Activated T-helper 17 cell treated with anti-CD3 and anti-CD28 coated beads, Interleukin-2, amount 50 U/mL, for 72 hours (primary cell): ENCODE measurements at places on chromosomes 1 and 21. TPM values are rescaled to one million over a fixed set of nuclear protein-coding genes. Genes with fewer than 3 reads are reported as not detected.

The LCE3E gene
- not detected for total RNA-seq

DNA sequence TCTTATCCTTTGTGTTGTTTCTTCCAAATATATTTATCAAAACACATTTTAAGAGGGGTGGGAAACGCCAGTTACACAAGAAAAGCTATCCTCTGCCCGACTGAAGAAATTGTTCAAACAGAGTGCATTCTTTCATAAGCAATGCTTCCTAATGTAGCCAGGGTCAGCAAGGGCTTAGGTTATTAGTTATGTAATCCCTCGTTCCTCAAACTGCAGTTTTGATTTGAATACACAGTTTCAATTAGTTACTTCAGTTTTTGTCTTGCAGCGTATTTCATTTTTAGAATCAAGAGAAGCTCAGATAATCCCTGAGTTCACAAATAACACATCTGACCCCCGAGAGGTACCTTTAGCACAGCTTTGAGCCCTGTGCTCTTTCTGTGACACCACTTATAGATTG, 141.7 kb upstream of the NRIP1 start:
- ATAC-seq: no peak

DNA sequence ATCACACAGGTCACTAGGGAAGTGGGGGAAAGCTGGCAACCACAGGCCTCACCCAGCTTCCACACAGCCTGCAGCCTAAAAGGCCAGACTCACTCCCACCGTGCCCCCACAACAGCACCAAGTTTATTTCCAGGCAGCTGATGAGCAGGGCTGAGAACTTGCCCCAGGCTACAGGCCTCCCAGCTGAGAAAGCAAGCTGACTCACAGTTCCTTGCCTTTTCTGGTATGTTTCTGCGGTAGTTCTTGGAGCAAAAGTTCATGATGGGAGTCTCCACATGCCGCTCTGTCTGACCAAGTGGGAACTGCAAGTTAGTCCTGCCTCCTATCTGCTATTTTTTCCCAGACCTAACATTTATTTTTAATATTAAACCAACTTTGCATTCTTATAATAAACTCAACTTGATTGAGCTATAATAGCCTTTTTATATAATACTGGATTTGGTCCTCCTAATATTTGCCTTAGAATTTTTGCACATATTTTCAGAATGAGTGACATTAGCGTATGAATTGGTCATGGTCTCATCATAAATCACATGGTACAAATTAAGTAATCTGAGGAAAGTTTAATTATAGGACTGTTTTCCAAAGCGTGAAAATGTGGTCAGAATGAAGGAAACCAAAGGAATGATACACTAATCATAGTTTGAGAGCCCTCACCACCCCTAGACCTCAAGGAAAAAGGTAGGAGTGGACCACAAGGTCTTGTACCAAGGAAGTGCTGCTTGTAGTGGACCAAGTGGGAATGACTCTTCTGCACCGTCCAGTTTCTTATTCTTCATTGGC, 30.7 kb downstream of the RPAP2 start:
- ATAC-seq: no peak

The LMOD1 gene
- total RNA-seq: not detected

DNA sequence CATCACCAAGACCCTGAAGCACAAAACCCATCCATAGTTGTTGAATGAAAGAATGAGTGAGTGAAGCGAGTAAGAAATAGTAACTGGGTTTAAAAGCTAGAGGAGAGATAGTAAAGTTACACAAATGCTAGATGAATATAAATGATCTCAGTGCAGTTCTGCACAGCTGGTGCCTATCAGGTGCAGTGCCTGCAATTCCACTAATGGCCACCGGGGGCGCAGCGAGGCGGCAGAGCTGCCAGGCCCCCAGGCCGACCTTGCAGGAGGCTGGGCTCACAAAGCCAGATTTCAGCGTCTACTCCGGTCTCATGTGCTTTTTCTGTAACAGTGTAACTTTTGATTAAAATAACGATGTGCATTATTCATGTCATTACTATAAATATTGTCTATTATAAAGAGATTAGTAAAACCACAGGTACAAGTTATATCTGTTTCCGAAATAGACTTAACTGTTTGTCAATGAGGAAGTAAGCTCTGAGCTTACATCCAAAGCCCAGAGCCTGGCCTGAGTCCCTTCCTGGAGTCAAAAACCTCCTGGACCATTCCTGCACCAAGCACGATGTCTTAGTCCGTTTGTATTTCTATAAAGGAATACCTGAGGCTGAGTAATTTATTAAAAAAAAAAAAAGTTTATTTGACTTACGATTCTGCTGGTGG, 477.6 kb downstream of the NPHP4 start:
- ATAC-seq: peak; percentile 49

The BCAN gene
- total RNA-seq: not detected

DNA sequence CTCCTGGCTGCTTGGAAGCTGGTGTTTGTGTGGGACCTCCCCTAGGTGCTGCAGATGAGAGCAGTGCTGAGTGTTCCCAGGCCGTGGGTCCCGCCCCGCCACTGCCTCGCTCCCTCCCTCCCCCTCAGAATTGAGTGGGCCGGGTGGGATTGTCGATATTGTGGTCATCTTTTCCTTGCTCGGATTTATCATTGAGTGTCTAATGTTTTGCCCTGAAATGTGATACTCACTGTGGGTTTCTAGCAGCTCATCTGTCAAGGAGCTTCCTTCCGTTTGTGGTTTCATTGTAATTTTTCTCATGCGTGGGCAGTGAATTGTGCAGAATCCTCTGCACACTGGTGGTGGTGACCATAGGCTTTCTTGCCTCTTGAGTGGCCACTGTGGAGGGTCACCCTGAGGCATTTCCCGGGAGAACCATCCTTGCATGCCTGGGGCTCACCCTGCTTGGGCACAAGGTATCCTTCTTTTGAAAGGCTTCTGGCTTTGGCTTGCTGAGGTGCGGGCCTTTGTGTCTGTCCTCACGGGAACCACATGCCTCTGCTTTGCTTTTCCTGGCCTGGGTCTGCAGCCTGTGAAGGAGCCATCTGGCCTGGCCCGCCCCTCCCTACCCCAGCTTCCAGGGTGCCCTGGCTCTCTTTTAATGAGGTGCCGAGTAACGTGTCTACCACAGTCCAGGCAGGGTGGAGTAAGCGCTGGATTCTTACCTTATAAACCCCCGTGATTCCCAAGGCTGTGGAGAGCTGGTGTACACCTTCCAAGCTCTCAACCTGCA, 25.6 kb downstream of the SLX9 start:
- peak; percentile 87 for ATAC-seq

- ATAC-seq: peak; percentile 25
Observed at GRCh38 chr1:154270833-154271232, 1.6 kb upstream of the HAX1 start.
